ENCODE measurements at places on chromosomes 1 and 21.
A peak's percentile ranks its signal among the peaks of the same experiment; 100 is the strongest.

- DNase-seq, result peak; percentile 89
Observed at GRCh38 chr1:51567653-51568052, 48.6 kb upstream of the EPS15 start.

DNA sequence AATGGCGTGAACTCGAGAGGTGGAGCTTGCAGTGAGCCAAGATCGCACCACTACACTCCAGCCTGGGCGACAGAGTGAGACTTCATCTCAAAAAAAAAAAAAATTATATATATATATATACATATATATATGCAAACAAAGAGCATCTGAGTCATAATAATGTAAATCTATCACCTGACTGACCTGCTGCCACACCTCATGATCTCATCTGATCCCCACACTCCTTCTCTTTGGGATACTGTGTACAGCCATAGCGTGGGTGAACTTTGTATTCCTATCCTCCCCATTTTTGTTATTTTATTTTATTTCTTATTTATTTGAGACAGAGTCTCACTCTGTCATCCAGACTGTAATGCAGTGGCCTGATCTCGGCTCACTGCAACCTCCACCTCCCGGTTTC is 2.6 kb upstream of the HDAC1 start:
- DNase-seq, result no peak

- no peak for DNase-seq
Observed at GRCh38 chr1:9434247-9435152, 104.8 kb upstream of the SLC25A33 start.

- no peak for DNase-seq
Observed at GRCh38 chr1:208835097-208835463, 590.9 kb upstream of the PLXNA2 start.

GRCh38 chr1:178629252-178630154 is 95.5 kb upstream of the RALGPS2 start:
- DNase-seq, result peak; percentile 89

DNA sequence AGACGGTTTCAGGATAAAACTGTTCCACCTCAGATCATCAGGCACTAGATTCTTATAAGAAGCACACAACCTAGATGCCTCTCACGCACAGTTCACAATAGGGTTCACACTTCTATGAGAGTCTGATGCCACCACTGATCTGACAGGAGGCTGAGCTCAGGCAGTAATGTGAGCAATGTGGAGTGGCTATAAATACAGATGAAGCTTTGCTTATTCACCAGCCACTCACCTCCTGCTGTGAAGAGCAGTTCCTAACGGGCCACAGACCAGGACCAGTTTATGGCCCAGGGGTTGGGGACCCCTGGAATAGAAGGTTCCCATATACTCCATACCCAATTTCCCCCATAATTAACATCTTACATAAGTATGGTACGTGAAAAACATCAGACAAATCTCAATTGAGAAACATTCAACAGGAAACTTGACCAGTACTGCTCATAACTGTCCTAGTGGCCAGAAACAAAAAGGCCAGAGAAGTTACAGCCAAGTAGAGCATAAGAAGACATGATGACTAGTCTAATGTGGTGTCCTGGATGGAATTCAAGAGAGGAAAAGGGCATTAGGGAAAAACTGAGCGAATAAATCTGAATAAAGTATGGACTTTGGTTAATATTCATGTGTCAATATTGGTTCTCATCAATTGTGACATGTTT is 24.7 kb upstream of the IGSF5 start:
- DNase-seq, result peak; percentile 6

GRCh38 chr1:29648798-29649188 is 412.5 kb downstream of the PTPRU start:
- DNase-seq, result no peak

DNA sequence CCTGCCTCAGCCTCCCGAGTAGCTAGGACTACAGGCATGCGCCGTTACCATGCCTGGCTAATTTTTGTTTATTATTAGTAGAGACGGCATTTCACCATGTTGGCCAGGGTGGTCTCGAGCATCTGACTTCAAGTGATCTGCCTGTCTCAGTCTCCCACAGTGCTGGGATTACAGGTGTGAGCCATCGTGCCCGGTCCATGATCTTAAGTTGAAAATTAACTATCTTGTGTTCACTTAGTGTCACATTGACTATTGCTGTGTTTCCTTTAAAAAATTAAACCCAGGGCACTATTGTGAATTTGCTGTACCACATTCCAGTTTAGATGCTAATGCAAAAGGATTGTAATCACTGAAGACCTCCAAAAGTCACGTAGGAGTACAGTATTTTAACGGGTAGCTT is 14.1 kb downstream of the CMPK1 start:
- DNase-seq, result no peak

DNA sequence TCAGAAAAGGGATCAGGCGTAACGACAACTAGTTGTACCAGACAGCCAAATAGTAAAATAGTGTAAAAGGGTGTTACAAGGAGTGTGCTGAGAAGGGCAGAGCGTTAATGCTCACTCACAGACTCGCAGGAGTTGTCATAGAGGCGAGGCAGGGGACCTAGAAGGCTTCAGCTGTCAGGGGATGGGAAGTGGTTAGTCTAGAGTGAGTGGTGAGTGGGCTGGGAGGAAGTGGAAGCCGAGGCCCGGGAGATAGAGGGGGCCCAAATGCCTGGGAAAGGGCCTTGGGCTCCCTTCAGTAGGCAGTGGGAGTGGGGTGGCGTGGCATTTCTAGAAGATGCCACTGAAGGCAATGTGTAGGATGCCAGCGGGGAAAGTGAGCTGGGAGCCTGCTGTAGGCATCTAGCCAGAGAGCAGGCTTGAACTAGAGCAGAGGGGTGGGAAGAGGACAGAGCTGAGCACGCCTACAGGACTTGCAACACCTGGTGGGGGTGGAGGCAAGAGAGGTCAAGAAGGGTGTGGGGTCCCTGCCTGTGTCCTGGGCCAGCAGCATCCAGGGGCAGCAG is 10.3 kb downstream of the SLC6A17 start:
- DNase-seq, result no peak

GRCh38 chr1:24413350-24414163 is at the start of gene STPG1:
STPG1 (minus strand) TSS chr1:24413782; CDS start chr1:24401388, 12,394 bp downstream.
- peak; percentile 69 for DNase-seq

DNA sequence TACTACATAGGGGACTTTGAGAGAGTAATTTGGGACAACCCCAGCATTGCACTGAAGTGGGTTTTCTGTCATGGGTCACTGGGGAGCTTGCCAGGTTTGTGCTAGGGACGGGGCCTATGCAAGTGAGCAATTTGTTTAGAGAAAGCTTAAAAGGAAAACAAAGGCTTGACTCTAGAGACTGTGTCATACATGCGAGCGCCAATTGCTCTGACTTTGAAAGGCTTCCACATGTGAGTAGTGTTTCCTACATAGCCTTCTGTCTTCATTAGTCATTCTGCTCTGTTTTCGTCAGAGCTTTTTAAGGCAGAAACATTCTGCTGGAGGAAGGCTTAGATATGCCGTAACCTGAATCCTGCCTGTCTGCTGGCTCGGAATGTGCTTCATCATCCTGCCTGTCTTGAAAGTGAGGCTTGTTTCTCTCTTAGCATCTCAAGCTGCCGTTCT is 28.4 kb downstream of the TRIM45 start:
- DNase-seq, result peak; percentile 97

- peak; percentile 6 for DNase-seq
Observed at GRCh38 chr21:28018741-28019669, 973.7 kb downstream of the LTN1 start.

DNA sequence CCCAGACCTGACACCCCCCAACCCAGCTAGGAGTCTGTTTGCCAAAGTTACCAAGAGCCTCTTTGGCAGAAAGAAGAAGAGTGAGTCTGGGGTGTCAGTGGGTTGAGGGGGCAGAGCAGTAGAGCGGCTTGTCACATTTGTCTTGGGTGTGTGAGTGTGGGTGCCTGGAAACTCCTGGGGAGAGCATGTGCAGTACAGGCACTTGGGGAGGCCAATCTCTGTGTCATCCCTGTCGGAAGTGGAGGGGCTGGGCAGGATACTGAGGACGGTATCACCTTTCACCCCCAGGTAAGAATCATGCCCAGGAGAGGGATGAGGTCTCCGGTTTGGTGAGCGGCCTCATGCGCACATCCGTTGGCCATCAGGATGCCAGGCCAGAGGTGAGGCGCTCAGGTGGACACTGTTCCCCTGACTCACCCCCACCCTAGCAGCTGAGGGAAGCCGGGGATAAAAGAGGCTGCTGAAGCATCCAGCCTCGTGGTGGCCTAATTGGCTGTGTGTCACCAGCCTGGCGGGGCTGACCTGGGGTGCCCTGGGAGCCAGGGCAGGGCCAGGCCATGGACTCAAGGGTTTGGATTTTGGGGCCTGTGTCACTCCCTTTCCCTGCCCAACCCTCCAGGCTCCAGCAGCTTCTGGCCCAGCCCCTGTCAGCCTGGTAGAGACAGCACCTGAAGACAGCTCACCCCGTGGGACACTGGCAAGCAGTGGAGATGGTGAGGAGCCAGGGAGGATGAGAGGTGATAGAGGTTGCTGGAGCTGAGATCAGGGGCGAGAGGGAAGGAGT is 3.3 kb downstream of the PLK3 start:
- DNase-seq, result no peak

GRCh38 chr1:181504399-181504842 is 21.1 kb downstream of the CACNA1E start:
- DNase-seq, result no peak

GRCh38 chr1:57384901-57385300 is 39.0 kb downstream of the DAB1 start:
- no peak for DNase-seq

- DNase-seq, result peak; percentile 60
Observed at GRCh38 chr1:115322631-115323030, 15.4 kb downstream of the NGF start.

DNA sequence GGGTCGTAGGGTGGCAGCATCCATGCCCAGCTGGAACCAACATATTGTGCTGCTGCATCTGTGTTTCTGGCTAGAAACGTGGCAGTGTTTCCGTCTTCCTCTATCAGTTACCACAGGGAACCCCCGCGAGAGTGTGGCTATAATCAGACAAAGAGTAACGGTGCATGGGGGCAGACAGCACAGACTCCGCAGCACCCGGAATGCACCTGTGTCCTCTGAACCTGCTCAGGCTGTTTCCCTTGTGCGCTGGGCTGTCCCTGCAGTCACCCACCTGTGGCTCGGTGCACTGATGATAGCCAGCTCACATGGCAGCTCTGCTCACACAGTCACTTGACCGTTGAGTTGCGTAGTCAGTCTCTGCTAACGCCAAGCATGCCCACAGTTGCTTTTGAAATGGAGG is 11.4 kb upstream of the PCBP3 start:
- no peak for DNase-seq

- peak; percentile 79 for DNase-seq
Observed at GRCh38 chr1:7810395-7810794, 26.3 kb downstream of the PER3 start.

GRCh38 chr1:171061425-171062143 is 29.1 kb upstream of the FMO3 start:
- DNase-seq, result peak; percentile 49

- no peak for DNase-seq
Observed at GRCh38 chr1:115199416-115200132, 110.3 kb upstream of the TSPAN2 start.

DNA sequence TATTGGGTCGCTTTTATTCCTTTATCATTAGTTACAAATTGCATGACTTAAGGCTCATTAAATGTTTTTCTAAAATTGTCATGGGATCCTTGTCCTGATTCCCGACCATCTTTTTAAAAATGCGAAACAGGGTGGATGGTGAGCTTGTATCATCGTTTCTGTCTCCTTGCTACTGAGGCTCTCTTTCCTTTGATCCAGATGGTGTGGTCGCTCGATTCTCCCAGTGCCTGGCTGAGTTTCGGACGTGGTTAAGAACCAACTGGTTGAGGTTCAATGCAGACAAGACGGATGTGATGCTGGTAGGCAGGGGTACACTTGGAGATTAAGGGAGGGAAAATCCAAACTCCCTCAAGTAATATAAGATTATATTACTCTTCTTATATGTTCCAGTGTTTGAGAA is 1.2 kb downstream of the MIER1 start:
- no peak for DNase-seq

GRCh38 chr1:75492011-75492410 is 118.9 kb downstream of the SLC44A5 start:
- no peak for DNase-seq

DNA sequence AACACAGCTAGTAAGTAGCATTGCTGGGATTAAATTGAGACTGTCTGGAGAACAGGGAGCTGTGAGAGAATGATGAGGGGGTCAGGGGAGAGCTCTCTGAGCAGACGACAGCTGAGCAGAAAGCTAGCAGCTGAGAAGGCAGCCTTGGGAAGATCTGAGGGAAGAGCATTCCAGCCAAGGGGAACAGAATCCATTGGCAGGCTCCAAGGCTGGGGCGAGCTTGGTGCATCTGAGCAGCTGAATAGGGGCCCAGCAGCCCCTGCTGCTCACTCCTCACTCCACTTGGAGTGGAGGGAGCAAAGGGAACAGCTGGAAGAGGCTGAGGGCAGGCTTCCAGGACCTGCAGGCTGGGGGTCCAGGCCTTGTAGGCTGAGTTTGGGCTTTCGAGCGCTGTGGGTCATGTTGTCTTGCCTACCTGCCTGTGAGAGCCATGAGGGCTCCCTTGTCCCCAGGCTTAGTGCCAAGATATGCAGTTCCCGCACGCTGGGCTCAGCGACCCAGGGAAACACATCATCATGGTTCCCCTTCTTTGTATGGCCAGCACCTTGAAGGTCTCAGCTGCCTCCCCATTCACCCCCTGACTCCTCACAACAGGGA is 10.5 kb downstream of the ACOT11 start:
- no peak for DNase-seq

DNA sequence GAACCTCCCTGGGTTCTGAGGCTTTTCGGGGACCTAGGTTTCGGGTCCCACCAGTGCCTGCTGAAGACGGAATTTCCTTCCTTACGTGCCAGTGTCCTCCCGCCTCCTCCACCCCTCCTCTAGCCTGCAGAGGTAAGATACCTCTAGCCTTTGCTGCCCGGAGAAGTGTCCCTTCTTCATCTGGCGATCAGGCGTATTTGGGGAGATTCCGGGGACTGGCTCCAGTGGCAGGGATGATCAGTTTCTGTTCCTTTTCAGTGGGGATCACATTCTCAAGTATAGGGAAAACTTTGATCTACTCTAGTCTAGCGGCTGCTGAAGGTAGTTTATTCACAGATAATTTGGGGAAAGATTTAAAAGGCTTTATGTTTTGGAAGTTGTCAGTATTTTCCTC is 674 bp downstream of the CEP350 start:
- DNase-seq, result no peak

DNA sequence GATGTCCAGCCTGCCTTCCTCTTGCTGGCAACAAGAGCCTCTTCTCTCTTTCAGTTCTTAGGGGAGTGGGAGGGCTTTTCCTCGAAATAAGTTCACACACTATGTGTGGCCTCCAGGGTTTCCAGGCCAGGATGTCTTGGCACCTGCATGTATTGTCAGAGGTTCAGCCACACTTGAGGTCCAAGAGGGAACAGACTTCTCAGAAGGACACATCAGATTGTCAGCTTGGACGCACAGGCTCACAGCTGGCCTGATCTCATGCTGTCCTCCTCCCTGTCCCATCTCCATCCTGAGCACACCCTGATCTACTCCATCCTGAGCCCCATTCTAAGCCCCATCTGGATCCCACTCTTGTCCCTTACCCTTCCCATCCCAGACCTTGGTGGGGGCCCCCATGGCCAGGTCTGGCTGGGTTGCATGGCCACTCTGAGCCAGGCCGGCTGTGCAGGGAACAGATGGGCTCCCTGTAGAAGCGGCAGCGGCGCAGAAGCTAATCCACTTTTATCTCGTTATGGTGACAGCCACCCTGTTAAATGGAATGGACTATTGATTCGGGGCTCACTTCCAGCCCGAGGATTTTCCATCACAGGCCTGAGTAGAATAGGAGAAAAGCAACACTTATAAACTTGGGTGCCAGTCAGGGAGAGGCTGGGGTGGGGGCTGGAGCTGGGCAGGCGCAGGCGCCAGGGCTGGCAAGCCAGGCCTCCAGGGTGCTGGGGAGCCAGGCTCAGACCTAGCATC is 85.1 kb upstream of the CSF3R start:
- no peak for DNase-seq

- no peak for DNase-seq
Observed at GRCh38 chr1:234554698-234555311, 55.2 kb downstream of the IRF2BP2 start.
